ENCODE measurements at places on chromosomes 1 and 21.

DNA sequence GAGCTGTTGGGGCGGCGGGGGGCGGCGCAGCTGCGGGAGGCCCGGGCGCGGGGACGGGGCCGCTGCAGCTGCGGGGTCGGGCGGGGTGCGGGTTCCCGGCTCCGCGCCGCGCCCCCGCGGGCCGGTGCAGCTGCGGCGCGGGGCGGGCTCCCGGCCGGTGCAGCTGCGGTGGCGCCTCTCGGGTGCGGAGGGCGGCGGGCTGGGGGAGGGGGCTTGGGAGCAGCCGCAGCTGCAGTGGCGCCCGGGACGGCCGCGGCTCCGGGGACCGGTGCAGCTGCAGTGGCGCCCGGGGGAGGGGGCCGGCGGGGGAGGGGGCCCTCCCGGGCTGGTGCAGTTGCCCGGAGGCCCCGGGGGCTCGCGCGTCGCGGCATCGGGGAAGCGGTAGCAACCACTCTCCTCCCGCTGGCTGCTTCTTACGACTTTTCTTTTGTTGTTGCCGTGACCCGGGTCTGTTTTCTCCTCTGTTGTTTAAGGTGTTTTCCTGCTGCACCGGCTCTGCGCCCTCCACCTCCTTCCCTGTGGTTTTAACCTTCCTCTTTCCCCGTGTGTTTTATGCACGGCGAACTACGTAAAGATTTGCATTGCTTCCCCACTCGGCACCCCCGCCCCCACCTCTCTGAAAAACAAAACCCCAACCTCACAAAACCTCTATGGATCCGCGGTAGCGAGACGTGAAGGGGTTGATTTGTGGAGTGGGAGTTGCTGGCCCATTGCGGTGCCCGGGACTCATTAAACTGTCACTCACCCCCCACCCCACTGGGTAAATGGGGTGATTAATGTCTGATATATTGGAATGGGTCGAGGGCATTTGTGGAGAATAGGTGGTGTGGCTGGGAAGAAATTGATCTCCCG is 1.7 kb upstream of the ZBTB18 start:
- DNase-seq = peak; percentile 22

DNA sequence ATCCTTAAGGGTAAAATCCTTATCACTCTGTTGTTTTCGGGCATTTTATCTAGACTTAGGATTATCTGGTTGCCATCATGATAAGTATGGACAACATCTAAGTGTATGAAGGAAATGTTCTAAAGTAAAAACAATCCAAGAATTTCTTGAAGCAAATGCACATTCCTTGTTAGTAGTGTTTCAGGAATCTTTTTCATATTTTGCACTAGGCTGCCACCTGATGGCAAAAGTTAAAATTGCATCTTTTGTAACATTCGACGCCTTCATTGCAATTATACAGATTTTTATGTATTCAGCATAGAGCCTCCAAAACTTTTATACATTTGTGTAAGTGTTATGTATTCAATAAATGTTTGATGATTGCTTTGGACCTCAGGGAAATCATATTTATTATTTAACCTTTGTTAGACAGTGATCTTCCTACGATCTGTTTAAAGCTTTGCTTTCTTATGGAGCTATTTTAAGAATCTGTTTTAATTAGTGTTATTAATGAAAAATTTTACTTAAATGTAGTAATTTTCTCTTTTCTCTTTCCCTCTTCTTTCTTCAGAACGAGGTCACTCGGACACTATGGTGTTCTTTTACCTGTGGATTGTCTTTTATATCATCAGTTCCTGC is 49.4 kb upstream of the KIAA1614 start:
- DNase-seq = no peak

DNA sequence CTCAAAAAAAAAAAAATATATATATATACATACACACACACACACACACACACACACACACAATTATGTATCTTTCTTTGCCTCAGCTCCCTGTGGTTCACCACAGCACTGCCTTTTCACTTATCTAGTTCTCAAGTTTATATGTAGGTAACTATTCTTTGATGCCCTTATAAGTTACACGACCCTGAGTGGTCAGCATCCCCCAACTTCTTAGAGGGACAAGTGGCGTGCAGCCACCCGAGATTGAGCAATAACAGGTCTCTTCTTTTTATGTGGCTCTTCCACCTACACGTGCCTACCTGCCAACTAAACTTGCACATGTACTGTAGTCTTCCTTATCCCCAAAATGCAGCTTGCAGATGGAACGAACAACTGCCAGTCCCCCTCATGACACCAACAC is 120.8 kb downstream of the GABPA start:
- DNase-seq = no peak

DNA sequence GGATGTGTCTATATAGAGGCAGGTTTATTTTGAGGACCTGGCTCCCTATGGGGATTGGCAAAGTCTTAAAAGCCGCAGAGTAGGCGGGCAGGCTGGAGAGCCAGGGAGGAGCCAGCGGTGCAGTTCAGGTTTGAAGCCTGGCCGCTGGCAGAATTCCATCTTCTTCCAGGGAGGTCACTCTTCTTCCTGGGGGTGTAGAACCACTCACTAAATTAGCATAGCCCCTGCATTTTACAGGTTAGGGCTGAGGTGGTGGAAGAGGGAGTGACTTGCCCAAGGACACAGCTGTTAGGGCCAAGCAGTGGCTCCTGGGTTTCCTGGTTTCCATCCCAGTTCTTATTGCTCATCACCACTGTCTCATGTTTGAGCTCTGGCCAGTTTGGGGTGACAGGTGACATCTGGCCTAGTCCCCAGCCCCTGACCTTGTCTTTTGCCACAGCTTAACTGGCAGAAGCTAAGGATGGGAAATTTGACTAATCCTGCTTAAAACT is 1.4 kb downstream of the PINK1 start:
- no peak for DNase-seq

- DNase-seq = no peak
Observed at GRCh38 chr1:29249170-29249691, 12.9 kb downstream of the PTPRU start.

- no peak for DNase-seq
Observed at GRCh38 chr1:159187647-159188374, 16.4 kb downstream of the CADM3 start.

- DNase-seq = no peak
Observed at GRCh38 chr1:35935442-35936388, 4.8 kb downstream of the AGO3 start.

DNA sequence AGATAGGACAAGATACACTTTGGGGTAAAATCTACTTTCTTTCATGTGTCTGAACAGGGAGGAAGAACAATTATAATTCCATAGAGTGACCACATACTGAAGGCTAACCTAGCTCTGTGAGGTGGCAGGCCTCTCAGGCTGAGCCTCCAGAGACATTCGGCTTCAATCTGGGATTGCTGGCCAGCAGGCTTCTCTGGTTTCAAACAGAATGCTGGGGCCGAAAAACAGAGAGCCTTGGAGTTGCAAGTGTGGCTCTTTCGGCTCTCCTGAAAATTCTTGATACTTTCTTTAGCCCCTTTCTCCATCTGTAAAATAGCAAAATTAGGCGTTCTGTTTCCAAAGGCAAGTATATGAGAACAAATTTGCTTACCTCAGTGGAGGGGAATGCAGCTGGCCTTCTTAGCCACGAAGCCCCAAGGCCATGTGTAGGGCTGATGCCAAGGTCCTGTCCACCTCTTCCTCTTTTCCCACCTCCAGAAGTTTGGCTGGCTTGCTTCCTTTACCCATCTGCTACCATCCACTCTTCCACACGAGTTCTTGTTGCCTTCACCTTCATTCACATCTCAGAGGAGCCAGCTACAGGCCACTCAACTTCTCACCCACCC is 30.0 kb upstream of the UBE2U start:
- DNase-seq = no peak

- no peak for DNase-seq
Observed at GRCh38 chr1:47582891-47583608, 145.2 kb downstream of the FOXD2 start.

GRCh38 chr1:56473582-56474270 is 105.6 kb downstream of the PLPP3 start:
- no peak for DNase-seq

GRCh38 chr1:20936621-20937020 is 149.5 kb upstream of the HP1BP3 start:
- DNase-seq = no peak

DNA sequence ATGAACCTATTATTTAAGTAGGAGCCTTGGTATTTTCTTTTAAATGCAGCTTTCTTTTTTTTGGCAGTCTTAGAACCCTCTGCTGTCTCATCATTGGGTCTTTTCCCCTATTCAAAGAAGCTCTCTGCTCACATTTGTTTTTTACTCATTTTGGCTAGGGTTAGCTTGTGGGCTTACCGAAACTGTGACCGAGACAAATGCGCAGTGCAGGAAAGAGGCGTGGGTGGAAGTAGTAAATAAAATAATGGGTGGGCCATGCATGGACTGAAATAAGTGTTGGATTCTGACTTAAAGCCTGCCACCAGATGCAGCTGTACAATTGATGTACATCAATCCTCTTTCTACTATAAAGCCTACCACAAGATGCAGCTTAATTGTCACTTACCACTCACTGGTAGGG is 14.7 kb downstream of the XPR1 start:
- DNase-seq = no peak

GRCh38 chr1:184030433-184031091 is 7.0 kb downstream of the COLGALT2 start:
- no peak for DNase-seq

DNA sequence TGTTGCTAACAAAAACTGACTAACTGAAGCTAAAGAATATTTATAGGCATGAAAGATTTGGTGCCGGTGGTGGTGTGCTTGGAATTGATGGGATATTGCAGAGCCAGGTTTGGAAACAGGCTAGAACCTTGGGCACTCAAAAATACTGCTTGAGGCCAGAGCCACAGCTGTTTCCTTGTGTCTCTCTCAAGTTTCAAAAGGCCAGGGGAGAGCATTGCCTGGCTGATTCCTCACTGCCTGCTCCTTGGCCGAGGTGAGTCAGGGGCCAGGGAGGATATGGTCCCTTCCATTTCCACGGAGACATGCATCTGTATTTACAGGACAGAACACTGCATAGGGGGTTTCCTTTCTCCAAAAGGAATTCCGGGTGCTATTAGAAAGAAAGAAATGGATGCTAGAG is 36.1 kb upstream of the IVNS1ABP start:
- DNase-seq = no peak

DNA sequence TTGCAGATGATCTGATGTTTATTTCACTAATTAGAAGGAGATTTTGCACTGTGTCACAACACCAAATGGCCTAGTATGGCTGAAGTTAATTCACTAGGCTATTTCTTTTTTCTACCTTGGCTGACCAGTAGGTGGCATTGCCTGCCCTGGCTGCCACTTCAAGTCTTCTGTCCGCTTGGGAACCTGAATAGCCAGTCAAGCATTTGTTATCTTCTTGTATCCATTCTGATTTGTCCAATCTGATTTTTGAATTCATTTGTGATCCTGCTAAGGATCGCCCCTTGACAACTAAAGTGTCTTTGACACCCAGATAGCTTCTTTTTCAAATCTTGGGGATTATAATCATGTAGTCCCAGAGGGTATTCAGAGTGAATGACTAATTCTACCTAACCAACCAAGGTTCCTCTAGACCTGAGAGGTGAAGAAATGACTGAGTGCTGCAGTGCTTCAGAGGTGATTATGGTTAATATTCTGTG is 99.4 kb downstream of the GIPC2 start:
- no peak for DNase-seq

DNA sequence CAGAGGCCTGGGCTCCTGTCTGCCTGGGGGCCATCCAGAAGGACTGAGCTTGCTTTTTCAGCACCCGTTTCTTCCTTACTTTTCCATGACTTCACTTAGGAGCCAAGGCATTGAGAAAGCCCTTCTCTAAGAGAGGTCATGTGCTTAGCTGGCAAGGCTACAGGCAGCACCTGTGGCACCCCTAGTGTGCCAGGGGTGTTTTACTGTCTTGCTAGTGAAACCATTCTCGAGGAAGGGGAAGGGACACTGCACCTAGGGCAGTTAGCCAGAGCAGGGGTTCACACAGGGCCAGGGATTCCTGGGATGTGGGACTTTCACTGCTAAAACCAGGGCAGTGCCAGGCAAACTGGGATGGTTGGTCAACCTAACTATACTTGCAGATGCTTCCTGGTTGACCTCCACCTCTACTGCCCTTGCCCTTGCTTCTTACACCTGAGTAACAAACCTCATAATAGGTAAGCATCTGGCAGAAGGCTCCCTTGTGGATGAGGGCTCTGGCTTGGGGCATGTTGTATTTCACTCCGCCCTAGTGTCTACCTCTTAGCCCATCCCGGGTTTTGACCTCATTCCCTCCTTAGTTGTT is 69.2 kb downstream of the NOS1AP start:
- no peak for DNase-seq

- DNase-seq = no peak
Observed at GRCh38 chr1:163655565-163655964, 333.8 kb downstream of the NUF2 start.

GRCh38 chr1:55935236-55935635 is 644.1 kb downstream of the PLPP3 start:
- DNase-seq = no peak

DNA sequence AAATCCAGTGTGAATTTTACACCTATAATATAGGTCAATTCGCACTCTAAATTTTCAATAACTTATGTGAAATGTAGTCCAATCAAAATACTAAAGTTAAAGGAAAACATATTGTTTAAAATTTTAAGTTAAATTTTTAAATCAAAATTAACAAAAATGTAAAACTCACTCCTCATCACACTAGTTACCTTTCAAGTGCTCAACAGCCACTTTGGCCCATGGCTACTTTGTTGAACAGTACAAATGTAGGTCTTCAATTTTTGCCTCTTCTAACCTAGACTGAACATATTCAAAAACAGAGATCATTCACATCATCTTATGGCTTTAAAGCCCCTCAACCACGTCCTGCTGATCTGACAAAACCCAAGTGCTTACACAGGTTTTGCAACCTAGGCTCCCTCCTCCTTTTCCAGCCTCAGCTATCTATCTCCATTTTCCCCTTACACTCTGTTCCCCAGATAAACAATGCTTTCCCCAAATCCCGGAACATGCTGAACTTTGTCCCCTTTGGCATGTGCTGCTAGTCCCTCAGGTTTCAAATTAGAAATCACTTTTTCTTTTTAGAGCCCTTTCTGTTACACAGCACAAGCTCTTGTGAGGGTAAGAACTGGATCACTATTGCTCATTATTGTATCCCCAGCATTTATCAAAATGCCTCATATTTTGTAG is 110.6 kb downstream of the AKT3 start:
- no peak for DNase-seq

DNA sequence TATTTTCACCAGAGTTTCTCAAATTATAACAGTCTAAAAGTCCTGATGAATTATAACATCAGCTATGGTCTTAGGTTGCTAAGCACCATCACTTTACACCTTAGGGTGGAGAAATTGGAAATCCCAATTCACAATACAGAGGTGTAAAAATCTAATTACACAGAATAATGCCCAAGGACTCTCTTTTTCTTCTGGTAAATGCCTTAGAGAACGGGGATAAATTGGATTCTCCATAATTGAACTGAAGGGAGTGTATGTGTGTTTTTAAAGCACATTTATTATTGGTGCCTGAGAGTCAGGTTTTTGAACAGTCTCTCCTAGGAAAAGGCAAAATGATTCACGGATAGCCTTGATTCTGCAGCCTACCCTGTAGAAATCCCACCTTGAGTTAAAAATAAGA is 66.8 kb downstream of the NIBAN1 start:
- no peak for DNase-seq

GRCh38 chr1:31587720-31588423 is 11.6 kb downstream of the TINAGL1 start:
- peak; percentile 13 for DNase-seq

GRCh38 chr1:24567792-24568388 is 12.0 kb downstream of the NCMAP start:
- no peak for DNase-seq

All from activated CD4-positive, alpha-beta T cell treated with anti-CD3 and anti-CD28 coated beads for 24 hours (primary cell).